ENCODE measurements at places on chromosomes 6 and 20.

DNA sequence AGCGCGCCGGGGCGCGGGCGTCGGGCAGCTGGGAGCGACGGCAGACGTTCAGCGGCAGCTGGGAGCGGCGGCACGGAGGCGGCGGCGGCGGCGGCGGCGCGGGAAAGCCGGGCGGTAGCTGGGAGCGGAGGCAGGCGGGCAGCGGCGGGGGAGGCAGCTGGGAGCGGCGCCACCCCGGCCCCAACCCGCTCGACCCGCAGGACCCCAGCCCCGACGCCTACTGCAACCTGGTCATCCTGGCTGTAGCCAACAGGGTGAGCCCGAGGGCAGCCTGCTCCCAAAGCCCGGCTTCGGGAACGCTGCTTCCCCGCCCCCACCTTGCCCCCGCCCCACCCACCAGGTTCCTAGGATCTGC is 8.9 kb downstream of the CCM2L start:
- DNase-seq = no peak

GRCh38 chr6:158653577-158654354 is 3.9 kb downstream of the SYTL3 start:
- DNase-seq = peak; percentile 93

DNA sequence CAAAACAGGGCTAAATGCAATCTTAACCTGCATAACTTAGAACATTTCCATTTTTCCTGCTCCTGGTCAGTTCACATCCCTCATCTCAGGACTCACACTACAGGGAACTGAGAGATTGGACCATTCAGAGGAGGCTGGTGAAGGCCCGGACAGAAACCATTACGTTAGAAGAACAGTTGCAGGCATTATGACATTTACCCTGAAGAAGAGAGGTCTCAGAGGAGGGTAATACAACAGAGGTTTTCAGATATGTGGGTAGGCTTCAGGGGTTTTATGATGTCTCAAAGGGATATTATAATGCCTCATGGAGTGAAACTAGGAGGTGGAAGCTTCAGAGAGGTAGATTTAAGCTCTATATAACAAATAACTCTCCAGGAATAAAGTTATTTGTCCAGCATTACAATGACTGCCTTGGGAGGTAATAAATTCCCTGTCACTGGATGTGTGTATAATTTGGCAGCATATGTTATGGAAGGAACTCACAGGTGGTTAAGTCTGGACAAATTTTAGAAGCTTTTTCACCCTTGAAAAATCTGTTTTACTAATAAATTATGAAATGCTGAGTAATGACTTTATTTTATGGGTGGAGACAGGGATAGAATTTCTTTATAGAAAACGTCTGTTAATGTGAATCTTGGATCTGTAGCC is 36.7 kb upstream of the RIPOR2 start:
- DNase-seq = no peak

- DNase-seq = no peak
Observed at GRCh38 chr6:56708810-56709597, 66.3 kb upstream of the DST start.

- DNase-seq = no peak
Observed at GRCh38 chr20:12970372-12970821, 38.4 kb upstream of the SPTLC3 start.

DNA sequence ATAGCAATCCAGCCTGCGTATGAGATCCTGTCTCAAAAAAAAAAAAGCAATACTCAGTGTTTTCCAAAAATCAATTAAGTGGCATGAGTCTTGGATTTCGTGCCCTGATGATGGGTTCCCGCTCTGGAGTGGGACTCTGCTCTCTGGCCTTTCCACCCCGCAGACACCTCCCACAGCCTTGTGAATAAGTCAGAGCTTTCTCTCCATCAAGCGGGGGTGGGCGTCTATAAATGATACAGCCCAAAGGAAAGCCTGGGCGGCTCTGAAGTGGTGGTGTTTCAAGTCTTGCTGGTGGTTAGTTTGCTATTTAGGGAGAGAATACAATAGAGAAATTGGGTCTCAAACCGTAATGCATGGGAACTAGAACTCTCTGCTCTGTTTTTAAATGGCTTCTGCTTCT is 52.5 kb upstream of the TAGAP start:
- DNase-seq = no peak

- no peak for DNase-seq
Observed at GRCh38 chr6:63732336-63732735, 96.7 kb downstream of the PHF3 start.

- DNase-seq = no peak
Observed at GRCh38 chr6:48150701-48151100, 39.7 kb upstream of the PTCHD4 start.

DNA sequence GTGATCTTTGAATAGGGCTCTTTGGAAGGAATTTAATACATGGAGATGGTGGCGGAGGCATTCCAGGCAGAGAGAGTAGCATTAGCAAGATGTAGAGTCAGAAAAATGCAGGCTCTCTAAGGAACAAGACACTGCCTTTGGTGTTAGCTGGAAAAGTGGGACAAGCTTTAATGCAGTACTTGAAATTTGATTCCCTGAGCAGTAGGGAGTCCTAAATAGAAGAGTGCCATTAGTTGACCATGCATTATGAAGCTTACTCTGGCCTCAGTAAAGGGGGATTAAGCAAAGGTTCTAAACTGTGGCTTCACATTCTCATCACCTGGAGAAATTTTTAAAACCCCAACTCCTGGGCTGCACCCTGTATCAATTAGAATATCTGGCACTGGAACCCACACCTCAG is 494.8 kb upstream of the SOX4 start:
- DNase-seq = no peak

GRCh38 chr20:44400671-44400969 is 45.1 kb downstream of the HNF4A start:
- DNase-seq = no peak

DNA sequence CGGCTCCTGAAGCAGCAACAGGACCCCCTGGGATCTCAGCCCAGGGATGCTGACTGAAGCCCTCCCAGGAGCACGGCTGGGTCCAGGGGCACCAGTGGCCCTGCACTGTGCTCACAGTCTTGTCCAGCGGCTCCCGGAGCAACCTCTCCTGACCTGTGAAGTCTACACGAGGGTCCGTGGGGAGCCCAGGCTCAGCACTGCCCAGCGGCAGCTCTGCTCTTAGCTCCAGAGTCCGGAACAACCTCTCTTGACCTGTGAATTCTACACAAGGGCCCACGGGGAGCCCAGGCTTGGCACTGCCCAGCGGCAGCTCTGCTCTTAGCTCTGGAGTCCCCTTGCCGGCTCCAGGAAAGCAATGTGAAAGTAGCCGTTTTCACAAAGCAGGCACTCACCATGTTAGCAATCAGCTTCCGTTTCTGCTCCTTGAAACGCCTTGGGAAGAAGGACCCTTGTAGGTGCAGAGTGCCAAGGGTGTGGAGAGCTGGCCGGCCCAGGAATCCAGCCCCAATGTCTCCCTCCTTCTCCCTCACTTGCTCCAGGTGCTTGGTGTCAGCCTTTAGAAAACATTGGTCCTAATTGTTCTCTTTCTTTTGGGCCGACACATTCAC is 310.9 kb downstream of the CDH4 start:
- no peak for DNase-seq

DNA sequence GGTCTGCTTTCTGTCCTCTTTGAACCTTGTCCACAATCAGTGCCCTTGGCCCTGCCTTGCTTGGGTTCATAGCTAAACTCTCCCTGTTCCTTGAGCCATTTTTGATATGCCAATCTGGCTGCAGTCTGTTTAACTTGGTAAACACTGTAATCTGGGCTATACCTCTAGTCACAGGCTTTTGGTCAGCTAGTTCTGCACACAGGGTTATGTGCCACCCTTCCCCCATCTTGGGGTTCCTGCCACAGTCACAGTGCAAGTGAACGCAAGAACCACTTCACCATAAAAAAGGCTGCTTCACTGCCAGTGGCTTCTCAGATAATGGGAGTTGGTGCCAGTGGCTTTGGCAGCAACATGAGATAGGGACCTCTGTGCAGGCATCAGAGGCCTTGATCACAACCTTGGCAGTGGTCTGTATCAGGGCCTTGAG is 10.9 kb upstream of the ATRN start:
- no peak for DNase-seq

DNA sequence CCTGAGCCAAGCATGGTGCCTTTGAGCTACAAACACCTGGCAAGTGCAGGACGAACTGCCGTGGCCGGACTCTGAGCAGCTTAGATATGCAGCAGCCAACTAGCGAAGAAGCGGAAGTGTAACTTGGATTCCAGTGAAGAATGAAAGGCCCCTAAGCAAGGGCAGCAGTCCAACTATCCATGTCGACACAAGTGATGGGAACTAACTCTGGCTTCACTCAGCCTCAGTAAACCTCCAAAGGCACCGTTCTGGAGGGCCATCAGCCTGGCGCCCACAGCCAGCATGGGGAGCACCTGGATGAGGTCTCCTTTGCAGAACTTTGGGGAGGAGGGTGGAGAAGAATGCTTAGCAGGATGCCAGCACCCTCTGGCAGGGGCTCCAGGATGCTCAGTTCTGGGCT is 78.4 kb upstream of the MLN start:
- no peak for DNase-seq

DNA sequence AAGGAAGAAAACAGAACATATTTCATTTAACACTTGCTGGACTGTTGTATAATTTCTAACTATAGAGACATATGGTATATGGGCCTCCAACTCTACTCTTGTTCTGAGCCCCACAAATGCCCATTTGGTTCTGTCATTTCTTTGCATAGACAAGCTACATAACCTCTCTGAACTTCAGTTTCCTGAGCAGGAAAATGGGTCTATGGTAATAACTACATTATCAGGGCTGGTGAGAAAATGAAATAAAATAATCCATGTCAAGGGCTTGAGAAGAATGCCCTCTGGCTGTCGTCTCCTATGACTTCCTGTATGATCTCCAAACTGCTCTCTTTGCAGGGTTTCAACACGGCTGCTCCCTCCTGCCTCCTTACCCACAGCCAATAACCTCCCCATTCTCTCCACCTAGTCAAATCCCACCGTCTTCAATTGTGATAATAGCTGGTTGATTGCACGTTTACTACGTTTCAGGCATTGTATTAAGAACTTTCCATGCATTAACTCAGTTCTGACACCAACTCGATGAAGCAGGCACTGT is 12.0 kb downstream of the ZCCHC3 start:
- DNase-seq = no peak

- DNase-seq = no peak
Observed at GRCh38 chr20:49674383-49675352, 39.0 kb downstream of the B4GALT5 start.

DNA sequence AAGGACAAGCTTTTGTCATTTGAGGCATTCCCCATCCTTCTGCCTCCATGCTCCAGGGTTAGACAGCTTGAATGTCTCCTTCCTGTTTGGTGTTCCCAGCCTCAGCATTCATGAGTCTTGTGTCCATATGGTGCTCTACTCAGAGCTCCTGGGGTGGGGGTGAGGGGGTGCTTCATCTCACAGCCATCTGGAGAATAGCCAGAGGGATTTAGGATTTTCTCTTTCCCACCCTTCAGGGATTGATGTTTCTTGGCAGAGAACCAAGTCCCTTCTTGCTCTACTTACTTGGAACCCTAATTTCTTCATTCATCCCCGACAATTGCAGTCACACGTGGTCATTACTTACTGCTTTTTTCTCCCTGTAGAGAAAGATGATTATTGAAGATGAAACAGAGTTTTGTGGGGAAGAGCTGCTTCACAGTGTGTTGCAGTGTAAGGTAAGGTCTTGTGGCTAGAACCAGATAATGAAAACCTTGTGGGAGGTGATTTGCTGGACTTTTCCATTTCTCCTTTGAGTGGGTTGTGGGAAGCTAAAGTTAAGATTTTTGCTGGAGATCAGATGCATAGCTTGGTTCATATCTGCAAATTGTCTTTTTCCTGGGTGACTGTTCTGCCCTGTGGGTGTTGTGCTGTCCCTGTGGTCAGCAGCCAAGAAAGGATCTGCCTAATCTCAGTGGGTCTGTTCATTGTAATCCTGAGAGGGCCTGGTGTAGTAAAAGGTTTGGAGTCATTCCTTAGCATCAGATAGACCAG is 18.6 kb downstream of the CMTR1 start:
- DNase-seq = no peak

- no peak for DNase-seq
Observed at GRCh38 chr6:105215506-105215905, 35.7 kb upstream of the POPDC3 start.

GRCh38 chr6:112050429-112050828 is 3.5 kb upstream of the CCN6 start:
- no peak for DNase-seq

- no peak for DNase-seq
Observed at GRCh38 chr6:148524471-148524882, 181.8 kb downstream of the SASH1 start.

DNA sequence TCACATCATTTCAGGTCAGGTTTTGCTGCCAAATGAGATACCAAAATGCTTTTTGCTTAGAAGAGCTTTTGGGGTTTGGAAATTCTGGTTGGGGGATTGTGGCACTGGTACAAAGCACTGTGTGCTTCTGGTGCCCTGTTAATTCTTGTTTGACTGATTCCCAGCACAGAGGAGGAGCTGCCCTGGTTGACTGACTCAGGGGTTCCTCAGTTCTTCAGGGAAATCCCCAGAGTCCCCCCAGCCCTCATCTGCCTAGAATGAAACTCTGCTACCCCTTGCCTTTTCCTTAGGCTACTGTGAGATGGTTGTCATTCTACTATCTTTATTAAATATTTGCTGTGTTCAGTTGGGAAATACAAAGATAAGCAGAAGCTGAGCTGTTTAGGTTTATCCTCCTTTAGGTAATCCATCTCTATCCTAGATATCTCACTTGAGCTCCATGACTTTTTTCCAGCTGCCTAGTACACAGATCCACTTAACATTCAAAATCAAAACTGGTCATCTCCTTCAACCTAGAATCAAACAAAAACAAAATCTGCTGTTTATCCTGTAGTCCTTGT is 24.9 kb upstream of the TSPYL1 start:
- no peak for DNase-seq

DNA sequence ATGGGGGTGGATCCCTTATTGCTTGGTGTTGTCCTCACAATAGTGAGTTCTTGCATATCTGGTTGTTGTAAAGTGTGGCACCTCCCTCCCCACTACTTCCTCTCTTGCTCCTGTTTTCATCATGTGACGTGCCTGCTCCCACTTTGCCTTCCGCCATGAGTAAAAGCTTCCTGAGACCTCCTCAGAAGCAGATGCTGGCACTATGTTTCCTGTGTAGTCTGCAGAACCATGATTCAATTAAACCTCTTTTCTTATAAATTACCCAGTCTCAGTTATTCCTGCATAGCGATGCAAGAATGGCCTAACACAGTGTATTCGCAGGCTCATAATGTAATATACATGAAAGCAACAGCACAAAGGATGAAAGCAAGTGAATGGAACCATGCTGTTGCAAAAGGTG is 28.4 kb upstream of the ANKRD60 start:
- no peak for DNase-seq

DNA sequence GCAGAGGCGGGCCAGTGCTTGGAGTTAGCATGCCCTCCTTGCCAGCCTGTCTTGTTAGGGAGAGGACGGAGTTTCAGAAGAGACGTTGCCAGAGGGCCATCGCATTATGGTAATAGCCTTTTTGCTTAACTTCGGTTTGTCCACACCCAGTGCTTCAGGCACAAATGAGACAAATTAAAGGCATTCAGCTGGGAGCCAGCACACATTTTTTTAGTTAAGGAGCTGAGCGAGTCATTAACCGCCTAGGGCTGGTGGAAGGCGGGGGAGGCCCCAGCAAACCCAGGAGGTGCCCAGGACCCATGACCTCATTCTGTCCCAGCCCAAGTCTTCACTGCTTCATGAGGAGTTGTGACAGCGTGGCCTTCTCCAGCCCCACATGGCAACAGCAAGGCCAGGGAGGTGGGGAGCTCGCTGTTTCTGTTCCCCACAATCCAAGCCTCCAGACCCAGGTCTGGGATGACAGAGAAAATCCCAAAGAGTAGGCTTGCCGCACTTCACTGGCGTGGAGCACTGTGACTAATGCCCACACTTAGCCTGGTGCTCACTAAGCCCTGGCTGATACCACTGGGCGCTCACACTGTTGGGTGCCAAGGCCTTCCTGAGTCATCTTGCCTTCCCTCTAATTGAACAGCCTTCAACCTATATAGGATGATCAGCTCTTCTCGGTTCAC is 237.1 kb downstream of the ANKRD60 start:
- no peak for DNase-seq
